ENCODE measurements at places on chromosomes 13 and 19. TPM values are rescaled to one million over a fixed set of nuclear protein-coding genes. Genes with fewer than 3 reads are reported as not detected.

GRCh38 chr19:50794074-50794875 is 4.1 kb downstream of the ACP4 start:
- no peak overlapping the region for H3K4me3 ChIP-seq
- H3K36me3 ChIP-seq: peaks cover 12% of the 10 kb centered on the region
- H3K27me3 ChIP-seq: no peaks in the 10 kb centered on the region
- peaks cover 4% of the 10 kb centered on the region for H3K4me1 ChIP-seq

DNA sequence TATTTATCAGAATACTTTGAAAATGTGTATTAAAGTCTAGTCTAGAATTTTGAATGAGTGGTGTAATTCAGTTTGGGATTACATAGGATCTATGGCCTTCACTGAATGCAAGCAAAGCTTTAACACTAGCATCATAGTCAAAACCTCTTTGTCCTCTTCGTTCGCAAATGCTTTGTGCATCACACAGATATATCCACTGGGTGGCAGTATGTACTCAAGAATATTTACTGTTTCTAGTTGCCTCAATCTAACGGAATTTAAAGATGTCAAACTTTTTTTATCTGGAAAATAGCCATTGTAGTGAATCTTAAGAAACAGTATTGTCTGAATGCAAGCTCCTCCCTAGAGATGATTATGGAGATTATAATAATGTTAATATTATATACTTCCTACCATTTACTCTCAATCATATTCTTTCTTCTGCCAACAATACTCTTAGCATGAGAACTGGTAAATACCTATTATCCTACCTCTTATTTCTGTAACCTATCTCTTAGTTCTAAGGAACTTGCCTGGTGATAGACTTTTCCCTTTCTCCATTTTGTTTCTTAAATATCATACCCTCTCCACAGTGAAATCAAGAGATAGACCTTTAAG is 25.8 kb downstream of the LACC1 start:
- H3K27ac ChIP-seq: no peak overlapping the region
- H3K27me3 ChIP-seq: peaks cover 24% of the 10 kb centered on the region
- no peaks in the 10 kb centered on the region for H3K4me1 ChIP-seq
- no peak overlapping the region for H3K4me3 ChIP-seq
- no peaks in the 10 kb centered on the region for H3K36me3 ChIP-seq

DNA sequence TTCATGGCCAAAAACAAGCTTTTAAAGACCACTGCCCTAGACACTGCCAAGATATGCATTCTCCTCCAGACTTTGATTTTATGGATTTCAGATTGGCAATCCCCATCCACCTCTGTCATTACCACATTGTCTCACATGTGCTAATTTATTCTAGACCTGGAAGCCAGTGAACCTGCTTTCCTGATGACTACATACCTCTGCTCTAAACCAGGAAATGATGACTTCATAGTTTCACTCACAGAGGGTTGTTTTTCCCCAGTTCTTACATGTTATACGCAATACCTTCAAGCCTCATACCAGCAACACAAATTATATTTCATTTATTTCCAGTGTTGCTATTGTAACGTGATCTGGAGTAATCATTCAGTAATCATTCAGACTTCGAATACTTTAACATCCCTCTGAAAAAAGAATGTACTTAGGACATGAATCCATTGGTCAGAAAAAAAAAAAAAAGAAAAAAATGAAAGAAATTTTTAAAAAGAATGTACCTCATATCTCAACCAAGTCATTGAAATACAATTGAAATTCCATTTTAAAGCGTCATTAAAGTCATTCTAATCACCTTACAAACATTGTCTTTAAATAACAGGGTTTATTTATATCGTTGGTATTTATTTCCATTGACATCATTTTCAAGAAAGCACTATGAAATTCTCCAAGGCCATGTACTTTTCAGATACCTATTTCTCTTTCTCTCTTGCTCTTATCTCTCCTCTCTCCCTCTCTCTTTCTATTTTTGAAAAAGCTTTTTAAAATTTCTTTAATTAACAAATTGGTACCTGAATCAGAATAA is 33.4 kb upstream of the KLF5 start:
- H3K27me3 ChIP-seq: no peaks in the 10 kb centered on the region
- H3K4me3 ChIP-seq: no peak overlapping the region
- H3K36me3 ChIP-seq: peaks cover 5% of the 10 kb centered on the region
- no peak overlapping the region for H3K27ac ChIP-seq

Gene OR10H1
- total RNA-seq: not detected

Gene LYPD3
- 0.68 TPM for total RNA-seq

Gene KCNRG
- total RNA-seq: 0.18 TPM

Gene DCT
- total RNA-seq: 0.05 TPM

All from activated CD8-positive, alpha-beta T cell treated with anti-CD3 and anti-CD28 coated beads, Interleukin-2, amount 10 ng/mL, durations not matched to agents 7 days and 5 days (primary cell).